ENCODE measurements at places on chromosomes 7 and 10.

DNA sequence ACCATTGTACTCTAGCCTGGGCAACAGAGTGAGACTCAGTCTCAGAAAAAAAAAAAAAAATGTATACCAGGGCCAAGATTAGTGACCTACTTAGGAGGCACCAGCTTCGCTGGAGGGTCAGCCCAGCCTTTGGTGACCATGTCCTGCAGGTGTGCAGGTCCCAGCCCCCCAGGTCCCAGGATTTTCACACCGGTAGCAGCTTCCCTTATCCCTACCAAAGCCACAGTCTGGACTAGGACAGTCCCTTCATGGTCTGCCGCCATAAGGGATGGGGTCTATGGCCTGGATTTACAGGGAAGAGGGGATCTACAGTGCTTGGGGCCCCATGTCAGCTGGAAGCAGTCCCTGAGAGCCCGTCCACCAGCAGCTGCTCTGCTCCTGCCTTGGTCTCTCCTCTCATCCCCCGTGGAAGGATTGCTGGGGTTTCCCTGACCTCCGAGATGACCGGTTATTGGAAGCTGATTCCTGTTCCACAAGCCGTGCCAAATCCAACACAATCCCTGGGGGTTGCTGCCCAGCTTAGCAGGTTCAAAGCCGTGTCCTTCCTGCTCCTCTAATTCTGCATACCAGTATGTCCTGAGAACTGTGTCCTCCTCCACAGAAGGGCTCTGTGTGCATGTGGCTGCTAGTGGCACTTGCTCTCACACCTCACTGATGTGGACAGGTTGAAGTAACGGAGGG, 11.0 kb upstream of the NDUFB2 start:
- DNase-seq, result no peak

DNA sequence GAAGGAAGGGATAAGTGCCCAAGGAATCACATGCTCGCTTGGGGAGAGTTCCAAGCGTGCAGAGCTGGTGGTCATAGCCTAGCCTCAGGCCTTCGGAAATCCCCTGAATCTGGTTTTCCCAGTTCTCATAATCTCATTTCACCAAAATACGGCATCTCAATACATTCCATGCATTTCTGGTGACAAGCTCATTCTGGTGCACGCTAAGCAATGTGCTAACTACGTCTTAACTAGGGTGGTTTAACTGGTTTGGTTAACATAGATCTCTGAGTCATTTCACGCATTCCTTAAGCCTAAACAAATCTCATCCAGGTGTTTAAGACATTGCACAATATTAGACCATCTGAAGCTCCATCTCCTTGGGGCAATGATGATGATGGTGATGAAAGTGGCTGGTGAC, 72.9 kb upstream of the STEAP1B start:
- no peak for DNase-seq

- DNase-seq, result no peak
These were observed 179.7 kb downstream of the PRKCQ start for GRCh38 chr10:6400331-6400730.

- no peak for DNase-seq
These were observed 66.6 kb downstream of the CALML3 start for GRCh38 chr10:5591336-5591824.

GRCh38 chr10:25061711-25062449, 45.5 kb downstream of the THNSL1 start:
- DNase-seq, result no peak

DNA sequence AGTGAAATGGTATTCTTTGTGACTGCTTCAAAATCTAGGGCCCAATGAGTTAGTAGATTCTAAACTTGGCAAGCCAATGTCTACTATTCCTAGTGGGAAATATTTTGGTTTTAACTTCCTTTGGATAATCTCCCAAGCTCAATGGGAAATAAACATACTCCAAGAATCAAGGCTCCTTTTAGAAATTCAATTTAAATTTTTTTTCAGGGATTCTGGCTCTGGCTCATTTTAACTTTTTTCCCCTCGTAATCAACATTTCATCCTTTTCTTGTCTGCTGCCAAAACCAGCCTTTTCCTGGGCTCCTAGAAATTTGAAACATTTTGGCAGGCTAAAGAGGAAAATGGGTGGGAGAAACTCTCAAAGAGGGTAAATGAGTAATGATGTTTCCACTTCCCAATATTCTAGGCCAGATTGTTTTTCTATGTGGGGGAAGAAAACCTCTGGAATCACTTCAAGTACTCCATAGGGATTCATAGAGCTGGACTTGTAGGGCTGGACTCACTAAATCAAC, 85.6 kb upstream of the AGR3 start:
- DNase-seq, result no peak

DNA sequence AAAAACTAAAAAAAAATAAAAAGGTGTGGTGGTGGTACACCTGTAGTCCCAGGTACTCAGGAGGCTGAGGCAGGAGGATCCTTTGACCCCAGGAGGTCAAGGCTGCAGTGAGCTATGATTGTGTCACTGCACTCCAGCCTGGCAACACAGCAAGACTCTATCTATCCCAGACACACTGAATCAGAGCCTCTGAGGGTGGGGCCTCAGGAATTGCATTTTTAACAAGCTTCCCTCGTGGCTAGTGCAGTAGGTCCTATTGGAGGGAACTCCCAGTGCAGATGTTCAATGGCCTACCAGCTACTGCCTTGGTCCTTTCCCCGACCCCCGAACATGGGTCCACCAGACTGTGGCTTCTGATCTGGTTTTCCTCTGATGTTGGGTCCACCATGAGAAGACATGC, 14.9 kb downstream of the STRA8 start:
- DNase-seq, result no peak

DNA sequence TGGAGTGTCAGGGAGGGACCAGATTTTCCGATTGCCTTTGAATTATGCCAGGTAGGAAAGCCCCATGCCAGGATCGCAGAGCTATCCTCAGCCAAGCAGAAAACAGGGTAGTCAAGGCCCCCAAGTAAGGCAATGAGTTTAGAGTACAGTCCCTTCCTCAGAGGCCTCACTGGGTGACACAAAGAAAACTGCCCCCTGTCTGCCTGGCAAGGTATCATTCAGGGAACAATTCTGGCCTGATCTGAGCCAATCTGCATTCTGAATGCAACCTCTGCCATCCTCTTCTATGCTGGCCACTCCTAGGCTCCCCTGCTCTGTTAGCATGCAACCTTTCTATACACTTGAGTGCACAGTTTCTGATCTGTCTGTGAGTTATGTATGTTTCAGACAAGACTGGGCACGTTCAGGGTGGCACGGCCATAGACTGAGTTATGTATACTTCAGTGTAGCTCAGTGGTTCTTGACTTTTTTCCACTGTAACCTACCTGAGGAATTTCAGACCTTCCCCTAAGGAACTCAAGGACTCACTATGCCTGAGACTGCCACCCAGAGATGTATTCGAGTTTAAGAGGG, 336.8 kb downstream of the PLXNA4 start:
- no peak for DNase-seq

- DNase-seq, result no peak
These were observed 155.8 kb downstream of the REEP3 start for GRCh38 chr10:63677001-63677400.

DNA sequence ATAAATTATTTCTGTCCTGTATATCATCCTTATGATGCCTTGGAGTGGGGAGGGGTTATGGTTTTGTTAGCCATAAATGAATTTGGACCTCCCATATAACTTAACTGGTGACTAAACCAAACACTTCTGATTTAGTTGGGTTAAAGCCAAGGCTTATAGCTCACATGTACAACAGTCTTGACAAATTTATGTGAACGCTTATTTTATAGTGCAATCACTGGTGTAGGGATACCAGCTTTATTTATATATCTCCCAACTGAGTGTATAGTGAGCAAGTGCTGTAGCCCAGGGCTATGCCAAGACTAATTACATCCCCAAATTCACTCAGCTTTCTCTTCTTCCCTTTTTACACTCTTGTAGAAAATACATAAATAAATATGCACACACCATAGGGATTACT, 956.2 kb downstream of the SORCS3 start:
- no peak for DNase-seq

DNA sequence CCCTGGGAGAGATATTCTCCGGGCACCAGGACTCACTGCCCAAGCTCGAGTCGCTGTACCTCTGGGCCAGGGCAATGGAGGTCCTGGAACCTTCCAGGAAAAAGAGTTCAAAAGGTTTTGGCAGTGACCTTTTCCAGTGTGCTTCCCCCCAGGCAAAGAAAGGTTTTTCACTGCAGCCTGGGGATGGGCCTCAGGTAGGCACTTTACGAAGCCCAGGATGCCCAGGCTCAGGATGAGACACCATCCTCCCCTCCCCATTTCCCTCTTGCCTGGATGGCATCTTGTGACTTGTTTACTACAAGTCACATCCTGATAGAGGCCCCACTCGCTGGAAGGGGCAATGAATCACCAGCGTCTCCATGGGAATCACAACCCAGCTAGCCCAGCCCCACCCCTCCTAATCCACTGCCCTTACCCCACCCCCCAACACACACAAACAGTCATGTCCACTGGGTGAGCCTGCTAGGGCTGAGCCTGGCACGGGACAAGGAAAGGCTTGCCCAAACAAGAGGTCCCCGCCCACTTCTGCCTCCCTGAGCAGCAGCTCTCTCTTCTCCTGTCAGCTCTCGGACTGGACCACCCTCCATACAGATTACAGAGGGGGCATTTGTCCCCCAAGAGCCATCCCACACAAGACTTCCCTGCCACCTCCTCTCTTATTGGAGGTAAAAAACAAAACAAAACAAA, 93.8 kb upstream of the SMNDC1 start:
- no peak for DNase-seq

DNA sequence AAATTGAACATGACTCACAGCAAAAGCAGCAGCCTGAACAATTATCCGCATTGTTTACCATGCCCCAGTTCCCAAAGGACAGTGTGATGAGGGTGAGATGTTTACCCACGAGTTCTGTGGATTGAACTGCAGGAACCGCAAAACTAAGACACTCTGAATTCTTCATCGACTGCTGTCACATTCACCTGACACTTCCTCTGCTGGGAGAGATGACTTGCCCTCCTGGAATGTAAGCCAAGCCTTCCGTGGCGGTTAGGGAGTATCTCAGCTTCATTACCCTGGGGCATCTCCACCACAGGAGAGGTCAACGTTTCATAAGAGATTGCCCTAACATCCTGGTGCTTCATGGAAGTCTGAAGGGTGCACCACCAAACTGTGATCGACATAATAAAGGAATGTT, 374.6 kb upstream of the ADARB2 start:
- DNase-seq, result no peak

GRCh38 chr10:130202984-130203621, 66.9 kb downstream of the GLRX3 start:
- no peak for DNase-seq

GRCh38 chr10:46234026-46234425, 52.8 kb upstream of the ANTXRL start:
- DNase-seq, result no peak

DNA sequence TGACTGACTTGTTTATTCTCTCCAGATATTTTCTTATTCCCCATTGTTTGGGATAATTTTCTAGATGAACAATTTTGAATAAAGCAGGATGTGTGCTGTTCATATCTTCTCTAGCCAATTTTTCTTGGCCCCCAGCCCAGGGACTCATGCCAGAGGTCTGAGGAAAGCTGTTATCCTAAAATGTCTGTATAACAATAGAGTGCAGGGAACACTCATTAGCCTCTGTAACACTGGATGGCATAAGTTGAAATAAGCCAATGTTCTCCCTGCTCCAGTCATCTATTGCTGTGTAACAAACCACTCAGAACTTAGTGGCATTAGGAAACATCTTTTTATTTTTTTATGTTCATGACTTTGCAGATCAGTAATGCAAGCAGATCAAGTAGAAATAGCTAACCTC, 121.7 kb upstream of the TRIM24 start:
- no peak for DNase-seq

- DNase-seq, result no peak
These were observed 9.6 kb downstream of the EMX2 start for GRCh38 chr10:117552156-117552631.

DNA sequence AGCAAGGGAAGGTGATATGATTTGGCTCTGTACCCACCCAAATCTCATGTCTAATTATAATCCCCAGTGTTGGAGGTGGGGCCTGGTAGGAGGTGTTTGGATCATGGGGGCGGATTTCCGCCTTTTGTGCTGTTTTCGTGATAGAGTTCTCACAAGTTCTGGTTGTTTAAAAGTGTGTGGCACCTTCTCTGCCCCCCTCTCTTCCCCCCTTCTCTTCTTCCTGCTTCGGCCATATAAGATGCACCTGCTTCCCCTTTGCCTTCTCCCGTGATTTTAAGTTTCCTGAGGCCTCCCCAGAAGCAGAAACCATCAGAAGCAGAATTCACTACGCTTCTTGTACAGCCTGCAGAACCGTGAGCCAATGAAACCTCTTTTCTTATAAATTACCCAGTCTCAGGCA, 21.1 kb downstream of the BTRC start:
- no peak for DNase-seq

DNA sequence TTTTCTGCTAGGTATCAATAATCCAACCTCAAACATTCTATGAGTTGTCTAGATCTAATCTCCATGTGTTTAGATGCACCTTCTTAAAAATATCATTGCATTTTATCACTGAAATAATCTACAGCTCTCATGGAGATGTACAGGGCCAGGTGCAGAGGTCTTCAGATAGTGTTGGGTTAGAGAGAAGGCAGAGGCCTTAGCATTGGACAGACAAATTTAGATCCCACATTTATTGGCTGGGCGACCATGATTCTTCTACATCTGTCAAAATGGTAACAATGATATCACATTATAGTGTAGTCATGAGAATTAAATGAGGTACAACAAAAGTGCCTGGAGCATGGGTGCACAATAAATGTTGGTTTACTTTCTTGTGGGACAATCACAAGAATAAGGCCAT, 3.1 kb downstream of the ARHGAP22 start:
- no peak for DNase-seq

DNA sequence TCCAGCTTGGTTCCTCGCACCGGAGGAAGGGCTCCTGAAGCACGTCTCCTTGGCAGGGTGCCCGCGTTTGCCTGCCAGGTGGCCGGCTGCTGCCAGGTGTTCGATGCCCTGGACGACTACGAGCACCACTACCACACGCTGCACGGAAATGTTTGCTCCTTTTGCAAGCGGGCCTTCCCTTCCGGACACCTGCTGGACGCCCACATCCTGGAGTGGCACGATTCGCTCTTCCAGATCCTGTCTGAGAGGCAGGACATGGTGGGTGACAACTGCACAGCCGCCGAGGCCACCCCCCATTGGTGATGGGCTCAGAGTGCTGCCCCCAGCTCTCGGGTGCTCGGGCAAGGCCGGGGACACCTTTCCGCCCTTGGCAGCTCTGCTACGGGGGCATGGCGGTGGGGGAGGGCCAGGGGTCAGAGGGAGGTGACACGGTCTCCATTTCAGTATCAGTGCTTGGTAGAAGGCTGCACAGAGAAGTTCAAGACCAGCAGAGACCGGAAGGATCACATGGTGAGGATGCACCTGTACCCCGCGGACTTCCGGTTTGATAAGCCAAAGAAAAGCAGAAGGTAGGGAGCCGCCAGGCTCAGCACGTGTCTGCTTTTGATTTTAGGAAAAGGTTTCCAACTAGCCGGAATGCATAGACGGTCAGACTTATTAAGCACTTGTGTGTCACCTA, 1.1 kb downstream of the ZNF511 start:
- no peak for DNase-seq
